Activated CD8-positive, alpha-beta T cell treated with anti-CD3 and anti-CD28 coated beads, Interleukin-2, amount 10 ng/mL, durations not matched to agents 7 days and 5 days (primary cell): ENCODE measurements at places on chromosomes 2 and 18. TPM values are rescaled to one million over a fixed set of nuclear protein-coding genes. Genes with fewer than 3 reads are reported as not detected.

ACTG2 gene
- not detected for total RNA-seq

FMNL2 gene
- total RNA-seq: 0.05 TPM

MYO7B gene
- 0.82 TPM for total RNA-seq

CAPN14 gene
- not detected for total RNA-seq

FBXO48 gene
- total RNA-seq: 2.6 TPM

EDAR gene
- not detected for total RNA-seq

HOXD13 gene
- total RNA-seq: not detected

SCRN3 gene
- total RNA-seq: 18.6 TPM

KLHL41 gene
- total RNA-seq: not detected
